ENCODE measurements at places on chromosomes 3 and 15. TPM values are rescaled to one million over a fixed set of nuclear protein-coding genes. Genes with fewer than 3 reads are reported as not detected.
A peak's percentile ranks its signal among the peaks of the same experiment; 100 is the strongest.

Gene PP2D1
- total RNA-seq: not detected

Gene FSD2
- total RNA-seq: not detected

Gene PEX11A
- total RNA-seq: 3.6 TPM

Gene PHLDB2
- total RNA-seq: 49.4 TPM

Gene EBLN2
- total RNA-seq: 2.9 TPM

Gene ACAA1
- 45.1 TPM for total RNA-seq

Gene CFAP91
- total RNA-seq: not detected

Gene ARGFX
- not detected for total RNA-seq

Gene EDC3
- total RNA-seq: 21.7 TPM

Gene PAK6
- total RNA-seq: not detected

Gene CPEB1
- total RNA-seq: not detected

Gene C2CD4A
- 3.2 TPM for total RNA-seq

Gene PLSCR2
- total RNA-seq: 0.13 TPM

Gene SCG5
- 0.39 TPM for total RNA-seq

GRCh38 chr3:126523745-126524428 lies at the start of gene CHST13:
TSS of gene CHST13 (plus strand) at chr3:126524155. CDS start at chr3:126524333, 178 bp downstream.
- no peak for DNase-seq

- no peak for DNase-seq
Measured at GRCh38 chr15:78111788-78112187, 19.4 kb downstream of the SH2D7 start.

DNA sequence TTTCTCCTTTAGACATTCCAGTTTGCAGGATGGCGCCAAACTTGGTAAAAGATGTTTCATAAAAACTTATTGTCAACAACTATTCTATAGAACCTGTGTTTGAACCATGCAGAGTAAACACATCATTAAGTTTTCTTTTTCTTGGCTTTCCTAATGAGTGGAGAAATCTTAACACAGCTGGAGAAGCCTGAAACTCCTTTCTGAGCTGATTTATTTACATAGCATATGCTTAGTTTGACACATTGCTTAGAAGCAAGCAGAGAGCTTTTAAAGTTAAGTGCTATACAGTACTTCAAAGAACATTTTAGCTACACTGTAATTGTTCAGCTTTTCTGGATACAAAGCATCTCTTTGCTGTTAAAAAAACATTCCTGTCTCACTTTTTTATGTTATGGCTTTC lies 61.0 kb upstream of the PAQR5 start:
- DNase-seq: no peak

DNA sequence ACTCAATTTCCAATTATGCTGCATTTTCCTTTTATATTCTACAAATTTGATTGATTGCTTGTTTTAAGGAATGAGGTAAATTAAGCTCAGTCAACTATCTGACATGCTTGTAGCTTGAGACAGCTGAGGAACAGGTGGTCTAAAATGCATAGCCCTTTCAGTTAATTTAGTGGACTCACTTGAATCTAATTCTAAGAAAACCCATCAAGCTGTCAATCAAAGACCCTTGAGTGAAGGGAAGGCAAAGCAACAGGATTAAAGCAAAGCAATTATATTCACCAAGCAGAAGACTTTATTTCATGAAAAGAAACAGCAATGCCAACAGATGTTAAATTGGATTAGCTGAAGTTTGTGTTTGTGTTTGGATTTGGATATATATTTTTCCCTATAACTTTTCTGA lies 228.5 kb downstream of the ARPP21 start:
- DNase-seq: no peak

- DNase-seq: no peak
Measured at GRCh38 chr3:196216681-196217211, 412 bp downstream of the SLC51A start.

DNA sequence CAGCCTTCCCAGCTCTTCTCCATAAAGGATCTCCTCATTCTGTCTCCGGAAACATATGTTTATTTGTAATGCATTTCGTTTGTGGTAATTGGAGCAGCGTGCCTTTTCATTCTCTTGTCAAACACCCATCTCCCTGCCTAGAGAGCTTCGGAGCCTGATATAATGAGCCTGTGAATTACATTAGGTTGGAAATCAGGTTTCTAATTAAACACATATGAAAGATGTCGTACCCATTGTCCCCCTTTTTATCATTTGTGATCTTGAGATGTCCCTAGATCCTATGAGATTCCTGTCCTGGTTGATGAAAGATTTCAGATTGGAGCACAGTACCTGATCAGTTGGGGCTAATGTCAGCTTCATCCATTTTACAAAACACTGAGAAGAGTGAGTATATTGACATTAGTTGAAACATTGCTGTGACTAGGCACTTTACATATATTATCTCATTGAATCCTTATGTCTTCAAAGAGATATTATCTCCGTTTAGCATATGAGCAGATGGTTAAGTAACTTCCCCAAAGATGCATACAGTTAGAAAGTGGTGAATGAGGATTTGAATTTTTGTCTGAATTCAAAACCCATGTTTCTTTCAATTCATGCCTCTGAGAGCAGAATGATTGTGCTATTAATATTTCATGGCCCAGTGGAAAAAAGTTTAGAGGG lies 23.1 kb downstream of the SYN2 start:
- DNase-seq: no peak

- no peak for DNase-seq
Measured at GRCh38 chr3:16839271-16840100, 45.3 kb upstream of the PLCL2 start.

DNA sequence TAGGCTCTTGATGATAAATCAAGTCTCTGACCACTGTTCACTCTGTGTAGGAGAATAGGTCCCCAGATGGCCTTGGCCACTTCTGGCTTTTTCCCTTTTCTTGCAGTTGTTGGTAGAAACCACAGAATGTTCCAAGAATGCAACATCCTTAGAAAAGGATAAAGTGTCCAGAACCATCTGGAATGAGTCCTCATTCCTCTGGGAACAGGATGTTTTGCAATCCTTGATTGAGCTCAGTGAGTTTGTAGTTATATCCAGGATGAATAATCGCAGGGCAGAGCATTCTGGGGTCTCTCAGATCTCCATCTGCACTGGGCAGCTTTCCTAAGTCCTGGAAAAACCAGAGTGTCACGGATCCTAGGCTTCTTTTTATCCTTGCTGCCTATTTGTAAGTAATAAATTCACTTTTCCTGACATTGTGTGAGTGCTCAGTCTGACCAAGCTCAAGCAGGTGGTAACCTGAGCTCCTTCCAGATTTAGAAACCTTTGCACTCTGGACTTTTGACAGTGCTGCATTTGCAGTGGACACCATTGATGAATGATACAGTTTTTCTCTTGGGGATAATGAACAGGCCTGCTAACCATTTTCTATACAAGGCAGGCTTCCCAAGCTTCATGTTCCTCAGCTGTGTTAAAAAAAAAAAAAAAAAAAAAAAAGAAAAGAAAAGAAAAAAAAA lies 1028.6 kb downstream of the OTOL1 start:
- DNase-seq: no peak

GRCh38 chr3:40768046-40768445 lies 243.3 kb downstream of the ZNF621 start:
- DNase-seq: no peak

- no peak for DNase-seq
Measured at GRCh38 chr15:45586601-45587094, 531 bp upstream of the BLOC1S6 start.

GRCh38 chr3:129023909-129024308 lies 22.8 kb downstream of the EFCC1 start:
- DNase-seq: peak; percentile 50

DNA sequence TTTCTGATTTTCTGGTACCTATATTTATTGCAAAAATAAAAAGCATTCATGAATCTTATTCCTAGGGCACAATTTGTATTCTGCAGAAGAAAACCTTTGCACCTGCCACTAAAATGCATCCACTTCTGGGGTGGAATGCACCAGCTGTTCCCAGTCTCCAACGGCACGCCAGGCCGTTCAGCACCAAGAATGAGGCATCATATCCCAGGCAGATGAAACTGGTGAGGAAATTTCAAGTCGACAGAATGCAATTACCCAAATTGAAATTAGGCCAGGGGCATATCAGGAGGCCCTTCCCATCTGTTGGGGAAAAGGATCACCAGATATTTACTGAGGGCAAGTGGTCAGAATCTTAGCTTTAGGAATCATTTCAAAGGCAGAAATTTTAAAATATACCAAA lies 13.6 kb upstream of the RBMS3 start:
- no peak for DNase-seq

DNA sequence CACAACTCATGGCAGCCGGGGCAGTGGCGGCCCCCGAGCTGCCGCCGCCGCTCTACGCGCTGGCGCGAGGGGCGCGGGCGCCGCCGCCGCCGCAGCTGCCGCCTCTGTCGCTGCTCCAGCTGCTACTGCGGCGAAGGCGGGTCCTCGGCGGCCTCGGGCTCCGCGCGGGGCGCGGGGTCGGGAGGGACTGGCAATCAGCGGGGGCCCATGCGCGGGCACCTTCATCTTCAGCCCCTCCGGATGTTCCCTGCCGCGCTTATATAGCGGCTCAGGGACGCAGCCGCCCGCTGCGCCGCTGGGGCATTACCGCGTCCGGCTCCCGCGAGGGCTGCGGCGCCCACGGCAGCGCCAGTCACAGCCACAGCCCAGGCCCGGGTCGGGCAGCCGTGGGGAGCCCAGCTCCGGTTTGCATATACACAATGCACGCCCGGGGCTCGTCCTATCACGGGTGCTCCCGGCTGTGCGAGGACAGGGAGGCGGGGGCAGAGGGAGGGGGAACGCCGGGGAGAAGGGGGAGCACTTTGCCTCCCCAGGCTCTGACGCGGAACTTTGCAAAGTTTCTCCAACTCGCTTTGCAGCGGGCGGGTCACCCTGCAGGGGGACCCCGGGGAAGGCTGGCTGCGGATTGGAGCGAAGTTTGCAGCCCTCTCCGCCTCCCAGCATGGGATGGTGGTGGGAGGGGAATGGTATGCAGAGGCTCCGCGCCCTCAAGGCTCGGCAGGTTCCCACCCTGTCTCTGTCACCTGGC lies at the start of gene VGLL3:
TSS of gene VGLL3 (minus strand) at position 416 of the 748 bp plus-strand sequence. CDS start at position 10, 406 bp downstream.
- DNase-seq: no peak

GRCh38 chr3:147799601-147800000 lies 390.4 kb downstream of the ZIC1 start:
- no peak for DNase-seq

- DNase-seq: no peak
Measured at GRCh38 chr15:90902840-90903732, at the start of gene MAN2A2. TSS of gene MAN2A2 (plus strand) at chr15:90903302. CDS start at chr15:90904208, 906 bp downstream.

DNA sequence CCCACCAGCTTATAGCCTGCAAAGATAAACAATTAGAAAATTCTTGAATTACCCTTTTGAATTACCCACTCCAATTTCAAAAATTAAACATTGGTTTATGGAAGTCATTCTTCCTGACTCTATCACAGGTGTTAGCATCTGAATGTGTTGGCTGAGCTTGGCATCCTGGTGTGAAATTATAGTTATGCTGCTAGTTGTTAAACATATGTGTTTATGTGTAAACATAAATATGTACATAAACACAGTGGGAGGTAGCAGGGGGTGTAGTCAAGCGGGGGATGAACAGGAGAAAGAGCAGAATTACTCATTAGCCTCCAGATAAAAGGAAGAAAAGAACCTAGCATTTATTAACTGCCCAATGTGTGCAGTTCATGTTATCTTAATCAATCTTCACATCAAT lies 530.2 kb downstream of the MCTP2 start:
- no peak for DNase-seq

- no peak for DNase-seq
Measured at GRCh38 chr3:41602121-41602520, 359.8 kb downstream of the ULK4 start.

DNA sequence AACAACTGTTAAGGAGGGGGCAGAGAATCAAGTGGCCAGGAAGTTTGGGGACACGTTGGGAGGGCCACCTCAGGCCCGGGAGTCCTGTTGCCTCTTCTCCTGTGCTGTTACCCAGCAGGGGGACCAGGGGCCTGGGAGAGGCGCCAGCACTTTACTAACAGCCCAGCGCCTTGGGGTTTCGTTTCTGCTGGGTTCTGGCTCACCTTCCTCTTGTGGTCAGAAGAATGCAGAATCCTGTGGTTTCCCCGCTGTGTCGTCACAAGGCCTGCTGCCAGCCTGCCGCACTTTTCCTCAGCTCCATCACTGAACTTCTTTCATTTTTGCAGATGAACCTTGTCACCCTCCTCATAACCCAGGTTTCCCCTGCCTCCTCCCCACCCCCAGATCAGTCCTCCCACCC lies 67.7 kb downstream of the SLC30A4 start:
- DNase-seq: no peak

DNA sequence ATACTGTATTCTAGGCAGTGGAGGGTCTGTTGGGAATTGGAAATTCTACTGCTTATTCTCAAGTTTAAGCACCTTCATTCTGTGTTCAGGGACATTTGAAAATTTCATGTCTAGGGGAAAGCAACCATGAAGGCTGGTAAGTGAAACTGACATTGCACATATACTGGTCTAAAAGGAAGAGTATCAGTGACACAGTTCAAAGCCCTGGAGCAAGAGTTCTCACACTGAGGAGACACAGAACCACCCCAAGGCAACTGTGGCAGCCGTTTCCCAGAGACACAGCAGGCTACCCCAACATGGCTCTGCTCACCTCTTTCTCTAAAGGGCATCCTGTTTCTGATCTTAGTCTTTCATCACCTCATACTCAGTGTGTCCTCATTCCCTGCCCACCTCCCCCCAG lies 67.5 kb downstream of the KCNMB2 start:
- DNase-seq: no peak

GRCh38 chr3:186544281-186544680 lies at the start of gene CRYGS:
TSS of gene CRYGS (minus strand) at chr3:186544380. CDS start at chr3:186544326, 54 bp downstream.
- DNase-seq: no peak

DNA sequence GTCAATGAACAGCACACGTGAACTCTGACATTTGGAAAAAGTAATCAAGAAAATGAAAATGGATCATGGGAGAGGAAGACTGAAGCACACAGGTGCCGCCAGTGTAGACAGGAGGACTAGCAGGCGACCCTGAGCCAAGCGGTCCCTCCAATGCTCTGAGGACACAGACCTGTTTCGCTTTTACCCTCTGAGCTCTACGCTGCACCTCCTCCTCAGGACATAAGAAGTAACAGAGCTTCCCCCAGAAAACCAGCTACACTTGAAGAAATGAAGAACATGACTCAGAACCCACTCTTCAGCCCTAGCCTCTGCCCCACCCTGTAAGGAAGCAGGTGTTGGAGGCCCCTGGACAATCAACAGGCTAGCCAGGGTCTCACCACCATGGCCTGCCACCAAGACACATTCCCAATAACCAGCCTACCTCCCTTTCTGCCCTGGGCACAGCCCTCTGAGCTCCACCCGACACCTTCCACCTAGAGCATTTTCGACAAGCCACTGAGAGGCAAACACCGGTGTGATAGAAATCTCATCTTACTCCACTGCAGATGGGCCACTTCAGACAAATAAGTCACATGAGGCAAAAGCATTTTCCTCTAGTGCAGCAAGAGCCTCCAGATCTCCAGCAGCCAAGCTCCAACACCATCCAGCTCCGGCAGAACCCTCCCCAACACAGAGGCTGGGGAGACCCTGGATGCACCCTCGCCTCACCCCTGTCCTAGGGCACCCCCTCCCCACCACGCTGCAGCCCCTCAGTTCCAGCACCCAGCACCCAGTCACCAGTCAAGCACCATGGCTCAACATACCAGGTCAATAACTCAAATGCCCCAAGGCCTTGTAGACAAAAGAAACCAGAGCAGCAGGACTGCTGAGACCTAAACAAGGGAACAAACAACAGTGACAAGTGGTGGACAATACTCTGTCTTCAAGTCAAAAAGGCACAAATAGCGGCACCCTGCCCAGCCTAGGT lies 11.4 kb downstream of the FAM174B start:
- DNase-seq: no peak
